ENCODE measurements at places on chromosomes 7 and 10.

DNA sequence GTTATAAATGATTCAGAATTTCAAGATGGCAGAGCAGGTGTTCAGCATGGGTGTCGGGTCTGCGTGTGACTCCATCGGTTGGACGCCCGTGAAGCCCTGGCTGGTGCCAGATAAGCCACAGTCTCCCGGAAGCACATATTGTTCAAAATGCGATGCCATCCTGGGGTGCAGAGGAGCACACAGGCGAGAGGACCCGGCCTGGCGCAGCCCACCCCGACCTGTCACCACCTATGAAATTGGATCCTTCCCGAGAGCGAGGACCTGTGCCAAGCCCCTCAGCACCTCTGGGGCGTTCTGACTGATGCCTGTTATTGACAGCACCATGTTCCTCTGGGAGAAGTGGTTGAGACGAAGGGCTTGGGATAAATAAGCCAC lies 110.1 kb downstream of the ACTR3B start:
- no peaks in the 10 kb centered on the region for H3K27me3 ChIP-seq
- H3K36me3 ChIP-seq = no peaks in the 10 kb centered on the region
- H3K4me3 ChIP-seq = no peak overlapping the region
- H3K4me1 ChIP-seq = no peaks in the 10 kb centered on the region
- H3K27ac ChIP-seq = no peak overlapping the region

DNA sequence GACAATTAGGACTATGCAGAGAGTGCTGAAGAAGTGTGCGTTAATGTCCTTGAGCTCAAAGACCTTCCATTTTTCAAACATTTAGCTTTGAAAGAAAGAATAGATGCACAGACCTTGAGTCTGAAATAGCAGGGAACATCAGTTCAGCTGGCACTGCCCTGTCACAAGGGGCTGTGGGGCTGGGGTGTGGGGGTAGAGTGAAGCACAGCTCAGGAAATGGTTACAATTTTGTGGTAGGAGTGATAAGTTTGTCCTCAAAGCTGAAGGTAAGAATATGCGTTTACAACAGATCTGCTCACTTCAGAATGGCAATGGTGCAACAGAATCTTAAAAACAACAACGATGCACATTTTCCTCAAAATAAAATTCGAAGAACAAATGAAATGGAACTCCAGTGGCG lies 33.6 kb downstream of the SMKR1 start:
- no peaks in the 10 kb centered on the region for H3K36me3 ChIP-seq
- H3K4me3 ChIP-seq = no peak overlapping the region
- peak; percentile 18 for DNase-seq
- no peak overlapping the region for H3K27ac ChIP-seq
- peaks cover 15% of the 10 kb centered on the region for H3K4me1 ChIP-seq

- H3K36me3 ChIP-seq = no peaks in the 10 kb centered on the region
- H3K4me3 ChIP-seq = no peak overlapping the region
- H3K4me1 ChIP-seq = no peaks in the 10 kb centered on the region
- H3K27ac ChIP-seq = no peak overlapping the region
- peak; percentile 7 for DNase-seq
- H3K27me3 ChIP-seq = peaks cover 2% of the 10 kb centered on the region
These were observed 368.9 kb downstream of the SORCS1 start for GRCh38 chr10:106795619-106796018.

DNA sequence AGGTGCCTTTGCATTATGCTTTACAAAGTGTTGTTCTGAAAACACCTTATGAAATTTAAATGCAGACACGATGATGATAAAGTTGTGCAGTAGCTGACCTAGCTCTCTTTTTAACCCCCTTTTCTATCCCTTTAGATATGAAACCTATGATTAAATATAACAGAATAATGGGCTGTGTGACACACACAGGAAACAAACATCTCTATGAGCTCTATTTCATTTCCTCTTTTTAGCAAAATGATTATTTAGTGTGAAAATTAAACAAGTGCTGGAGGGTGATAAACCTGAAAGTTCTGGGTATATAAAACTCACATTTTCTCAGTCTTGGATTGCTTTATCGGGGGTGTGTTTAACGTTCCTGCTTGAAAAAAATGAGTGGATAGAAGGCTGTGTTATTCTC lies 1310.5 kb upstream of the CELF2 start:
- H3K27me3 ChIP-seq = peaks cover 3% of the 10 kb centered on the region
- DNase-seq = no peak
- H3K4me1 ChIP-seq = no peaks in the 10 kb centered on the region
- H3K4me3 ChIP-seq = no peak overlapping the region
- no peaks in the 10 kb centered on the region for H3K36me3 ChIP-seq

Measured in activated CD4-positive, alpha-beta T cell treated with anti-CD3 and anti-CD28 coated beads for 36 hours (primary cell).